ENCODE measurements at places on chromosomes 5 and 9.

DNA sequence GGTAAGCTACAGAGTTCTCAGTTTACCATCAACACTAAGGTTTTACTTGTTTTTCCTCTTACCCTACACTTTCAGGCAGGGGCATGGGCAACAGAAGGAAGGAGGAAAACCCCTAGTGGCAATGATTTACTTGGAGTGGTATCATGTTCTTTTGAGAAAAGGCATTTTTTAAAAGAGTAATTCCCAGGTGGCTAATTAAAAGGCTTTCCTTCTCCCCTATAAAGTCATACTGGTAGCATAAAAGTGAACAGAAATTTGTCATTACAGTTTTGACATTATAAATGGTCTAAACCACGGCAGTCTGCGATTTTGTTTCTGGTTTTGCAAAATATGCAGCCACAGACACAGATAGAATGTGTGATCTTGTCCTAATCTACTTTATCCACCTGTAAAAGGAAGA lies 30.9 kb upstream of the OR2K2 start:
- no peak for DNase-seq

DNA sequence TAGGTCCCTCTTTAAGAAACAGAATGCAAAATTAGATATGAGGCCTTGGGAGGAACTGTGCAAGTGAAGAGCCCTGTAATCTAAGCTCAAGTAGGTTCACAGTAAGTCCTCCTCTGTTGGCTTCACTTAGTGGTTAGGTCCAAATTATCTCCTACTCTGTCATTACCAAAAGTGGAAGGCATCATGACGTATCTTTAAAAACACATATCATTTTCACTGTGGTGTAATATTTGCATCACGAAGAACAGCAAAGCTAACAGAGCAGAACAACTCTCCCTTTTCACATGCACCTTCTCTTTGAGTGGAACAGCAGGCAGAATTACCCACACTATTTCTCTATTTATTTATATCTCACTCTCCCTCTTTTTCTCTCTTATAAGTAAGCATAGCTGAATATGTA lies 240.5 kb upstream of the CCNH start:
- no peak for DNase-seq

- DNase-seq = no peak
Measured at GRCh38 chr5:139061274-139061673, 136.9 kb downstream of the SIL1 start.

GRCh38 chr5:179154346-179154990 lies 94.3 kb downstream of the ZNF354C start:
- no peak for DNase-seq

GRCh38 chr9:91856419-91856818 lies 93.6 kb downstream of the ROR2 start:
- no peak for DNase-seq

DNA sequence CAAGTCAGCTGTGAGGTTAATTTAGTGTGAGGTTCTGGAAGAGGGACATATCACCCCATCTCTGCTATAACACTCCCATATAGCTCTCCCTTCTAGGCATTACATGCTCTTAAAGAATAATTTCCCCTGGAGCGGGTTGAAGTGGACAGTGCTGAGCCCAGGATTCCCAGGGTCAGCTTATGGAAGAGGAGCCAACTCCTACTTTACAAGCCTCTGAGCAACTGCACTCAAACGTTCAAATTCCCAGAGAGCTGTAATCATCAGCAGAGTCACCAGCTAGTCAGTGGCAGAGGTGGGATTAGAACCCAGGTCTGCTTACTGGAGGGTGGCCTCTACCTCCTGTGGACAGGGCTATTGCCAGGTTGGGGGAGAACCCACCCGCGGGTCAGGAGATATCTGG lies 1.4 kb downstream of the NEURL1B start:
- no peak for DNase-seq

- DNase-seq = no peak
Measured at GRCh38 chr5:169650701-169651331, 13.7 kb downstream of the DOCK2 start.

DNA sequence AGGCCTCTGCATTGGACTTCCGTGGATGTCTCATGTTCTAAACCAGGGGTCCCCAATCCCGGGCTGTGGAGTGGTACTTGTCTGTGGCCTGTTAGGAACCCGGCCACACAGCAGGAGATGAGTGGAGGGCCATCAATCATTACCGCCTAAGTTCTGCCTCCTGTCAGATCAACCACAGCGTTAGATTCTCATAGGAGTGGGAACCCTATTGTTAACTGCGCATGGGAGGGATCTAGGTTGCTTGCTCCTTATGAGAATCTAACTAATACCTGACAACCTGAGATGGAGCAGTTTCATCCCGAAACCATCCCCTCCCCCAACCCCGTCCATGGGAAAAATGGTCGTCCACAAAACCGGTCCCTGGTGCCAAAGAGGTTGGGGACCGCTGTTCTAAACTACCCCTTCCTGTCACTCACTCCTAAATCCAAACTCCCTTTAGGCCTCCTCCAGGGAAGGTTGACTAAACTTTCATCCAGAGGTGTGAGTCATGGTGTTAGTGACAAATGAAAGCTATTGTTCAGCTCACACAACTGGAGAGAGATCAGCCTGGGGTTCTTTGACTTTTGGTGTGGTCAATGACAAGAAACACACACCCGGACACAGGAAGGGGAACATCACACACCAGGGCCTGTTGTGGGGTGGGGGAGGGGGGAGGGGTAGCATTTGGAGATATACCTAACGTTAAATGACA lies 9.5 kb downstream of the KCNV2 start:
- DNase-seq = no peak

- DNase-seq = no peak
Measured at GRCh38 chr5:28117691-28118090, 1079.3 kb upstream of the CDH9 start.

DNA sequence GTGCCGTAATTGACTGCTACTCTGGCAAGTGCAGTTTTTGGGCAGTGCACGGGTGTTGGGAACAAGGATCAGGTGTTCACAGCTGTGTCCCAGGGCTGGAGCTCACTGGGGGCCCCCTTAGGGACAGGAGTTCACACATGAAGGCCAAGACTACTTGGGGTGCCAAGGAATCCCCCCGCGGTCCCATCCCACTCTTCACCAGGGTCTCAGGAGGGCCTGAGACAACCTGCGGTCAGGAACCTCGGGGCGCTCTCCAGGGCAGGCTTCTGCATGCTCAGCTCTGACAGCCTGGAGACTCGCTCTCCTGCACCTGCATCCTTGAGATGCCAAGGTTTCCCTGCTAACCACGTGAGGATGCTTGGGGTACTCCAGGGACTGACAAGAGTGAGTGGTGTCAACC lies 2.3 kb upstream of the MAN1B1 start:
- no peak for DNase-seq

DNA sequence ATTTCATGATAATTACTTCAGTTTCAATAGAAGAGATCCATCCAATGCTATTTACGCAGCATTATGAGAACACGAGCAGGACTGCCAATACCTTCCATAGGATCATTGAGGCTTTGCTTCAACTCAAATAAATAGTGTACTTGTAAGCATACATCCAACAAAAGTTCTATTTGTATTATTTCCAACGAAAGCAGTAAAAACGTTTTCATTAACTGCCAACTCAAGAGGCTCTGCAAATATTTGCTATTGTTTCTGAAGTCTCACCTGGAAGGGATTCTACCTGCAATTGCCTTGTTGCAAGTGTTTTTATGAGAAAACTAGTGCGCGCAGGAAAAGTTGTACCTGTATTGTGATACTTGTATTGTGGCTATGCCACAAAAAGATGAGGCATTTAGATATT lies 11.0 kb upstream of the GNPDA1 start:
- no peak for DNase-seq

- no peak for DNase-seq
Measured at GRCh38 chr9:83649515-83649914, 26.6 kb downstream of the IDNK start.

GRCh38 chr9:121783111-121783510 lies 131.7 kb downstream of the DAB2IP start:
- no peak for DNase-seq

- DNase-seq = no peak
Measured at GRCh38 chr9:13377171-13377925, 97.9 kb upstream of the MPDZ start.

DNA sequence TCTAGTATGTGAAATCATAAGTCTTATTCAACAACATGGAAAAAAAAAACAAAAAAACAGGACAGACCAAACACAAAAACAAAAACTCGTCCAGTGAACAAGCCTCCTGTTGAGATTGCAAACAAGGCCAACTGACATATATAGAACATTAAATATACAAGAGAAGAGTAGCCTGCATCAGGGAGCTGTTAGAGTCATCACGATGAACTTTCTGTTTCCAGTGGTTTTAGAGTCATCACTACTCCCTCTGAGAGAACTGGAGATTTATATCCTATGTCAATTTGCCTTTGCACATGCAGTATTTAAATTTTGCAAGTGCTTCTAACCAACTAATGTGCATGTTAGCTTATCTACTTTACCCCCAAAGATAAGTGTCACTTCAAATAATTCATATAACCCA lies 9.9 kb downstream of the SNCAIP start:
- no peak for DNase-seq

- DNase-seq = peak; percentile 63
Measured at GRCh38 chr5:39197556-39197955, 21.8 kb downstream of the FYB1 start.

DNA sequence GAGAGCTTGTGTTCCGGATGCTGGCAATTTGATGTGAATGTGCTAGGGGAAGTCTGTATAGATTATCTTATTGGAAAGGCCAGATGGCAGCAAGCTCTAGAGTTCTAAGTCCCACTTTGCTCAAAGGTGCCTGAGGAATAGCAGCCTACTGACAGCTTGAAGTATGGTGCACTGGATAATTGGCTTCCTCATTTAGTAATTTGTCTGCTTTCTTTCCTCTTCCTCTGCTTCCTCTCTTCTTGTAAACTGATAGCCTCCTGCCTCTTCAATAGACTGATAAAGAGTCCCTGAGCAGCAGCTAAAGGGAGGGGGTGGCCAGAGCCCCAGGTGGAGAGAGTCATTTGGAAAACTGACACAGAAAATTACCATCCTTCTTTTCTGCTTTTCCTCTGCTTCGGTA lies 177.3 kb downstream of the FGF1 start:
- no peak for DNase-seq

- no peak for DNase-seq
Measured at GRCh38 chr5:39759701-39760100, 334.9 kb upstream of the DAB2 start.

DNA sequence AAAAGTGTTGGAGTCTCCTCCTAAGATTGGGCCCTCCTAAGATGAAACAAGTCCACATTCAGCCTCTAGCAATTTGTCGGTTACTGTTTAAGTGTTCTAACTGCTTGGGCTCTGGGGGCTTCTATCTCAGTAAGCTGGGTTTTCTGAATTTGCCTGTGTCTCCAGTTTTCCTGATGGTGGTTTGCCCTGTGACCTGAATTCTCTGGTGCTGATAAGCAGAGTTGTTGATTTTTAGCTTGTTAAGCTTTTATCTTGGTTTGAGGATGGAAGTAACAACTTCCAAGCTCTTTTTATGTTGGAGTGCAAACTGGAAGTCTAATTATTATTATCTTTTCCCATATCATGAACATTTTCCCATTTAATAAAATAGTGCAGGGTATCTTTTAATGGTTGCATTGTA lies 30.9 kb downstream of the HSD17B4 start:
- no peak for DNase-seq

DNA sequence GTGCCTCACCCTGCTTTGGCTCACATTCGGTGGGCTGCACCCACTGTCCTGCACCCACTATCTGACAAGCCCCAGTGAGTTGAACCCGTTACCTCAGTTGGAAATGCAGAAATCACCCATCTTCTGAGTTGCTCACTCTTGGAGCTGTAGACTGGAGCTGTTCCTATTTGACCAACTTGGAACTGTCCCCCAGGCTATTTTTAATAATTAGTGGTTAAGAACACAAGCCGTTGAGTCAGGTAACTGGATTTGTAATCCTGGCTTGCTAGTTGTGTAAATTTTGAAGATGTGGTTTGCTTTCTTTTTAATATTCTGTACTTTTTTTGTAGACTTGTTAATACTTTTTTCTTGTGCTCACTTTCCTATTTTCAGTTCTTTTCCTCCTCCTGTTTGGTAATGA lies 81.2 kb downstream of the CNTLN start:
- no peak for DNase-seq

DNA sequence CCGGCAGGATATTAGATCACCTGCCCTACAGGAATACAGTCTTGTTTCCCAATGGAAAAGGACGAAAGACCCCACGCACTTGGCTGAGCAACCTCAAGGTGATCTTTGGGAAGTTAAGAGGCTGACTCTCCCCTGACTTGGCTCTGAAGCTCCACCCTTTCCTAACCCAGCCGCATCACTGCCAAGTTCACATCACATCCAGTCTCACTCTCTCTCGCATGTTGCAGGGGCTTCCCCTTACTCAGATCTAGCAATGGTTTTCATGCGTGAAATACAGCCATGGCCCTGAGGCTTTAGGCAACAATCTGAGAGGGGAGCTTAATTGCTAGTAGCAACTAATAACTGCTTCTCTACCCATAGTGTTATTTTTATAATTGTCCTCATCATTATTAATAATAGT lies 211.6 kb downstream of the DOCK8 start:
- no peak for DNase-seq
